CD8-positive, alpha-beta memory T cell (primary cell): ENCODE measurements at places on chromosomes 5 and 9.

DNA sequence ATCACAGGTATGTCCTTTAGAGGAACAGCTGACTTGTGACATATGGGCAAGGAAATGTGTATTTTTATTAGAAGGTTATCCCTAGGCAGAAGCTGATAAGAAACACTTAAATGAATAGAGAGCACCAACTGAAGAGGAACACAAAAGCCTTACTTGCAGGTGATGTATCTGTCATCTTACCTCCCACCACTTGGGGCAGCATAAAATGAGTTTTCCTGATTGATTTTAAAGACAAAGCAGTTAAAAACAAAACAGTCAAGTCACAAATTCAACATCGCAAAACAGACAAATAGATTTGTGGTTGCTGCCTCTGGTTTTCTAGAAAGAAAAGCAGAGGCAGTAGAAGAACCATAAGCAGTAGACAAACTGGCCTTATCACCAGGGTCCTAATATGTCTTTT lies 302.4 kb upstream of the ZNF462 start:
- no peaks in the 10 kb centered on the region for H3K27me3 ChIP-seq
- no peak for DNase-seq
- no peak overlapping the region for H3K4me3 ChIP-seq

GRCh38 chr9:88975966-88976889 lies 15.0 kb upstream of the S1PR3 start:
- H3K4me3 ChIP-seq: no peak overlapping the region
- H3K4me1 ChIP-seq: no peaks in the 10 kb centered on the region
- DNase-seq: no peak
- no peak overlapping the region for H3K27ac ChIP-seq
- H3K36me3 ChIP-seq: no peaks in the 10 kb centered on the region

DNA sequence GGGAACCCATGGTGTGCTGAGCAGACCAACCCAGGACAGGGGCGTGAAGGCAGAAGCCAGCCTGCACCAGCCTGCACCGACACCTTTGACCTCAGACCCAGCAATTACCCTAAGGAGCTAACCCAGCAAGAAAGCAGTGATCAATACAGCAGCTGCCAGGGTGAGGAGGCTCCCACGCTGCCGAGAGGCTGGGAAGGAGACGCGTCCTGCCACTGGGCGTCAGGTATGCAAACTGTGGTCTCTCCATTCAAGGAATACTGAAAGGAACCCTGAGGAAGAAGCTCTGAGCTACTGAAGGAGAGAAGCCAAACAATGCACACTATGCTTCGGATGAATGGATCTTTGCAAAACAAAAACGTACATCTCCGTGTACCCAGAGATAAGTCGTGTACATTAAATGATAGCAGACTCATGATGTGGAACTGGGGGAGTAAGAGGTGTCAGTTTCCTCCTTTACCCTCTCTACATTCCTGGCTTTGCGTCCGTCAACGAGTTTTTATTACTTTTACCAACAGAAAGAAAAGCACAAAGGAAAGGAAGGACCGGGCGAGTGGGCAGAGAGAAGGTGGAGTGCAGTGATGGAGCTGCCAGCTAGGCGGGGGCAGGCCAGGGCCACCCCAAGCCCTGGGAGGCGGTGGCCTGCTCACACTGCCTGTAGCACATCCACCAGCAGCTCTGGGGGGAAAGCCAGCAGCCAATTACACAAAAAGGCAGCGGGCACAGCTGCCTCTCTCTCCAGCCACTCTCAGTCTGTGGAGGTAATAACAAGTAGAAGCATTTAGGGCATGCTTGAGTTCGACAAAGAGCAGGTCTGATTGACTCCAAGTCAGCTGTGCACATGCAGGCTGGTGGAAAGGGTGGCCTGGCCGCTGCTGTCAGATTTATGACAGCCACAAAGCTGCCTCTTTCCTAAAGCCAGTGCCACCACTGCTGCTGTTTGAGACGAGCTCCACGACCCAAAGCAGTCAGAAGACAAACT lies 29.3 kb downstream of the RASGEF1C start:
- no peak for DNase-seq
- no peaks in the 10 kb centered on the region for H3K36me3 ChIP-seq
- no peak overlapping the region for H3K27ac ChIP-seq
- H3K4me3 ChIP-seq: no peak overlapping the region
- H3K27me3 ChIP-seq: no peaks in the 10 kb centered on the region
- no peaks in the 10 kb centered on the region for H3K4me1 ChIP-seq

GRCh38 chr5:113240951-113241726 lies 193.7 kb downstream of the TSSK1B start:
- H3K27me3 ChIP-seq: peaks cover 5% of the 10 kb centered on the region
- no peaks in the 10 kb centered on the region for H3K36me3 ChIP-seq
- no peaks in the 10 kb centered on the region for H3K4me1 ChIP-seq
- no peak for DNase-seq
- H3K27ac ChIP-seq: no peak overlapping the region

DNA sequence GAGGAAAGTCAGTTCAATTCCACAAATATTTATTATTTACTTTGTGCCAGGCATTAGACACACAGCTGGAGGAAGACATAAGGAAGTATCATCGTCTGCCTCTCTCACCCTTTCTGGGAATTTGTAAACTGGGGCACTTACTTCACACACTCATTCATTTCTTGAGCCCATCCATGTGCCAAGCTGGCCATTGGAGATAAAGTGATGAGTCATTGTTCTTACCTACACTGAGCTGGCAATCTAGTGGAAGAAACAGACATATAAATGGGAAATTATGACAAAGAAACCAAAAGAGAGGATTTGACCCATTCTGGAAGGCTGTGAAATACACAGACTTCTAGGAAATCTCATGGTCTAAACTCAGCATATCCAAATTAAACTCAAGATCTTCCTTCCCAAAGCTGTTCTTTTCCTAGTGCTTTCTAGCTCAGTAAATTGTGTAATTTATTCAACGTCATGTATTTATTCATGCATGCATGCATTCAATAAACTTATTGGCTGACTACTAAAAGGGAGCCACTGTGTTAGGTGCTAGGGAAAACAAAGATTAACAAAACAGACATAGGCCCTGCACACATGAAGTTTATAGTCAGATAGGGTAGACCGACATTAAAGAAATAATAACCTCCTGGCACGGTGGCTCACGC lies 65.3 kb downstream of the SH3RF2 start:
- H3K27ac ChIP-seq: no peak overlapping the region
- H3K4me3 ChIP-seq: no peak overlapping the region
- H3K36me3 ChIP-seq: no peaks in the 10 kb centered on the region
- no peaks in the 10 kb centered on the region for H3K4me1 ChIP-seq
